HFFc6 (cell line): ENCODE measurements at places on chromosomes 1 and 21.
A peak's percentile ranks its signal among the peaks of the same experiment; 100 is the strongest.

DNA sequence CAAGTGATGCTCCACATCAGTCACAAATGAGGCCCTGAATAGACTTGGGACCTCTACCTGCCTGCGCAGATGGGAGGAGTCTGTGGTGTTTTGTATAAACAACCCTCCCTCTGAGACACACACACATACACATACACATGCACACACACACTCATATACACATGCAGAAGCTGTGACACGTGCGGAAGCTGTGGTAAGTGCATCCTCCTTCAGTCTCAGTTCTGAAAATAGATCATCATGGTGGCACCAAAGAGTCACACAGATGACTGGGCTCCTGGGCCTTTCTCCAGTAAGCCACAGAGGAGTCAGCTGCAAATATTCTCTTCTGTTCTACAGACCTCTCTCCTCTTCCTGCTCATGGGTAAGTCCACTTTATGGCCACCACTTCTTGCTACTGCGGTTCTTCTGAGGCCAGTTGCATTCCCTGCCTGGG is at the start of gene LY9:
Gene LY9, plus strand, starts transcription at position 224 of the 433 bp plus-strand sequence. Its CDS starts 14 bp downstream, at position 238.
- peaks cover 5% of the 10 kb centered on the region for H3K27me3 ChIP-seq
- H3K36me3 ChIP-seq: no peaks in the 10 kb centered on the region
- no peak for DNase-seq
- H3K4me1 ChIP-seq: no peaks in the 10 kb centered on the region
- H3K4me3 ChIP-seq: no peak within 1 kb of the TSS
- H3K27ac ChIP-seq: no peak within 1 kb of the TSS

DNA sequence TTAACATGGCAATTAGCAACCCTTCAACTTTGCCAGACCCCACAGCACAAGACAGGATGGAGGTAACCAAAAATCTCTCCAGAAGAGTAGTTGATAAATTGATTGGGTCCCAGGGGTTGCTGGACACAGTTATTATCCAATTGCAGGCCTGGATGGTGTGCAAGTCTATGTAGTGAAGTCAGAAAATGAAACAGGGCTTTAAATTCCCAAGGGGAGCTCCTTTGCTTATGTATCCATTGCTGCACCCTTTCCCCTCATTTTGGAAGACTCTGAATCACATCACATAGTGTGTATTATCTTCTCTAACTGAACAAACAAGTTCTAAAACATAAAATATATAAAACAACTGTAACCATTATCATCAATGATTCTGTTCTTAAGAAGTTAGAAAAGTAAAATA is 550.2 kb downstream of the LMO4 start:
- no peaks in the 10 kb centered on the region for H3K36me3 ChIP-seq
- no peaks in the 10 kb centered on the region for H3K27me3 ChIP-seq
- H3K4me3 ChIP-seq: no peak overlapping the region
- no peak for DNase-seq

GRCh38 chr1:68528243-68528642 is 31.4 kb upstream of the DEPDC1 start:
- no peak overlapping the region for H3K27ac ChIP-seq
- H3K27me3 ChIP-seq: no peaks in the 10 kb centered on the region
- H3K36me3 ChIP-seq: no peaks in the 10 kb centered on the region

GRCh38 chr1:218748071-218748470 is 402.9 kb downstream of the TGFB2 start:
- peaks cover 2% of the 10 kb centered on the region for H3K27me3 ChIP-seq
- H3K36me3 ChIP-seq: no peaks in the 10 kb centered on the region
- no peak overlapping the region for H3K27ac ChIP-seq
- peaks cover 13% of the 10 kb centered on the region for H3K4me1 ChIP-seq
- H3K4me3 ChIP-seq: no peak overlapping the region
- DNase-seq: peak; percentile 21

DNA sequence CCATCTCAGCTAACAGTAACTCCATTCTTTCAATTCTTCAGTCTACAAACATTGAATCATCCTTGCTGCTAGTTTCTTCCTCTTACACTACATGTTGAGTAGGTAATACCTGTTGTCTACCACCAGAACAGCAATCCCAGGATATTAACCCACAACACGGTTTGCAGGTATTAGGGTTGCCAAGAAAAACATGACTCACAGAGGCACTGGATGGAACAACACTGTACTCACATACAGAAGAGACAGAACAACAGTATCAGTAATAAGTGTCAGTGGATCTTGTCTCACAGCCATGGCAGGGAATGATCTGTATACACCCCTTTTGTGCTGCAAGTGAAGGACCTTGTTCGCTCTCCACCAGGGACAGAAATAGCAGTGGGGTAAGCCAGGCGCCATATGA is 212.1 kb downstream of the GPR52 start:
- H3K27ac ChIP-seq: no peak overlapping the region
- DNase-seq: peak; percentile 2
- no peaks in the 10 kb centered on the region for H3K36me3 ChIP-seq
- H3K27me3 ChIP-seq: no peaks in the 10 kb centered on the region
- H3K4me1 ChIP-seq: peaks cover 9% of the 10 kb centered on the region; the same call in 1 of the 2 replicates

DNA sequence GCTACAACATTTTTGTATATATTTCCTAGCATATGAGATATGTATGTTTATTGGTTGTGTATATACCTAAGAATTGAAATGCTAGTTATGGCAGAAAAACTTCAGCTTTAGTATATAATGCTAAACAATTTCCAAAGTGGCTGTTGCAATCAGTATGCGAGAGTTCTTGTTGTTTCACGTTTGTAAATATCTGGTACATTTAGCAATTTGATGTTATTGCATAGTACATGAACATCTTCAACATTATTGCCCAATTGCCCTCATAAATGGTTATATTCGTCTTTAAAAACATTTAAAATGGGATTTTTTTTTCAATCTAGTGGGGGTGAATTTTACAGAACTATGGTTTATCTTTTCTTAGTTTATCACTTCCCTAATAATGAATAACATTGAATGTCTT is 86.2 kb upstream of the HP1BP3 start:
- peaks cover 2% of the 10 kb centered on the region; the same call in 1 of the 2 replicates for H3K27me3 ChIP-seq
- no peak overlapping the region for H3K27ac ChIP-seq
- peaks cover 29% of the 10 kb centered on the region for H3K36me3 ChIP-seq
- DNase-seq: no peak
- peaks cover 23% of the 10 kb centered on the region for H3K4me1 ChIP-seq
- no peak overlapping the region for H3K4me3 ChIP-seq

DNA sequence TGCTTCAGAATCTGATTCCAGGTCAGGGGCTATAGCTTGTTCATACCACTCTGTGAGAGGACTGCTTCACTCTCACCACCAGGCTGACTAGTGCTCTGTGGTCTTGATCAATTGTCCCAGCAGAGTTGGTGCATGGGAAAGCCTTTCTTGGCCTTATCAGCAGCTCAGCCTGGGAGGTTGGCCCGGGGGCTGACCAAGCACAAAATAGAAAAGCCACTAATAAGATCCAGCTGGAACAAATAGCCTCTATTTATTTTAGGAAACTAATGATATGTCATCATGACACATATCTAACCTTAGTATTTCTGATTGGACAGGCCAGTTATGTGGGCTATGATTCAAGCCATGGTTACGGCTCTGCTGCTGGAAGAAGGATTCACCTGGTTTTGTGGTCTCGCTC is 134.2 kb downstream of the GDAP2 start:
- peak overlapping the region; percentile 91 for H3K27ac ChIP-seq
- H3K4me3 ChIP-seq: peak overlapping the region; percentile 49
- H3K36me3 ChIP-seq: peaks cover 6% of the 10 kb centered on the region; the same call in 1 of the 2 replicates
- H3K4me1 ChIP-seq: peaks cover 52% of the 10 kb centered on the region

DNA sequence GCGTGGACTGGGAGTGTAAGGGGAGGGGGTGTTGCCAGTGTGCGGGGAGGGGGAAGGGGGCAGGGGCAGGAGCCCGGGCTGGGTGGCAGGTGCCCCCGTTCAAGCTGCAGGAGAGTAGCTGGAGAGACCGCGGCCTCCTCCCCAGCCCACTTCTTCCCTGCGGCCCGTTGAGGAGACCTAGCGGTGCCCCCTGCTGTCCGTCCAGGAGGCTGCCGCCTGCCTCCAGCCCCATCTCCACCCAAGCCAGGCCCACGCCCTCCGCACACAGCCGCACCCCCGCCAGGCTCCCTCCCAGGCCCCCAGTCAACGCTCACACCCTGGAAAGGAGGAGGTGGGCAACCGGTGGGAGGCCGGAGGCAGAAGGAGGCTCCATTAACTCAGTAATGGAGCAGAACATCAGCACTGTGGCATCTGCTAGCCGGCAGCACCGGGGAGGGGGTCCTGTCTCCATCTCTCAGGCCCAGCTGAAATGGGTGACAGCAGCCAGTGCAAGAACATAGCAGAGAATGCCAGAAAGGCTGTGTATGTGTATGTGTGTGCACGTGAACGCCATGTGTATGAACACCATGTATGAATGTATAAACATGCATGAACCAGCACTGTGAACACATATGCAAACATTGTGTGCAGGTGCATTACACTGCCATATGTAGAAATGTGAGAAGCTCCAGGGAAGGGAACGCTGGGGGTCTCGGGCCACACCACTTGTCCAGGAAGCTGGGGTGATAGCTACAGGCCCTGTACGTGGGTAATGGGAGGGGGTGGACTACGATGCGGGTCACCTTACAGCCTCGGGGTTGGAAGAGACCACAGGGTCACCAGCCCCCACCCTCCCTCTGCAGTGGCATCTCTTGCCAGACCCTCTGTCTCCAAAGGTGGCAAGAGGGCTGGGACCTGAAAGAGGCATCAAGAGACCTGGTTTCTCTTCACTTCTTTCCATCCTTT is 84.6 kb downstream of the SYT2 start:
- H3K27me3 ChIP-seq: peaks cover 8% of the 10 kb centered on the region
- H3K27ac ChIP-seq: no peak overlapping the region
- no peak overlapping the region for H3K4me3 ChIP-seq
- peaks cover 10% of the 10 kb centered on the region; the same call in 1 of the 2 replicates for H3K4me1 ChIP-seq

- peaks cover 49% of the 10 kb centered on the region for H3K4me1 ChIP-seq
Measured at GRCh38 chr1:214364386-214364785, 83.4 kb downstream of the SMYD2 start.

DNA sequence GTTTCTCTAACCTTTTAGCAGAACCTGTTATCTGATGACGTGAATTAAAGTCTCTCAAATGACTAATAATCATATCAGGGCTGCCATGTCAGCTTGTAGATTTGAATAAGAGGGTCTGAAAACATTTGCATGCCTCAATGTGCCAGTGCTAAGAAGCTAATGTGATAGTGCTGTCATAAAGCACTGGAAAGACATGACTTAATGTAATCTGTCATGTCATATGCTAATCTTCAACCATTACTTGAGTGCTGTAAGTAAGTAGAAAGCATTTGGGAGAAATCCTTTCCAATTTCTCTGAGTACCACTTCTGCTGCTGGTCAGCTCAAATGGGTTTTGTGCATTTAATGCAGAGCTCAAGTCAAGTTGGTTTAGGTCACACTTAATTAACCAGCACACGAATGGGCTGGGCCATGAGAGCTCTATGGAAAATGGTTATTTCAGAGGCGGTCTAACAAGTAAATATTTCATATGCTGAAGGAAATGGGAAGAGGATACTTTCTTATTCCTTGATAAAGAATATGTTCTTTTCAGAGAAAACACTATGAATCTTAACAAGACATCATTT is 609.2 kb downstream of the LMO4 start:
- no peaks in the 10 kb centered on the region for H3K36me3 ChIP-seq
- H3K27ac ChIP-seq: no peak overlapping the region
- H3K4me3 ChIP-seq: no peak overlapping the region

DNA sequence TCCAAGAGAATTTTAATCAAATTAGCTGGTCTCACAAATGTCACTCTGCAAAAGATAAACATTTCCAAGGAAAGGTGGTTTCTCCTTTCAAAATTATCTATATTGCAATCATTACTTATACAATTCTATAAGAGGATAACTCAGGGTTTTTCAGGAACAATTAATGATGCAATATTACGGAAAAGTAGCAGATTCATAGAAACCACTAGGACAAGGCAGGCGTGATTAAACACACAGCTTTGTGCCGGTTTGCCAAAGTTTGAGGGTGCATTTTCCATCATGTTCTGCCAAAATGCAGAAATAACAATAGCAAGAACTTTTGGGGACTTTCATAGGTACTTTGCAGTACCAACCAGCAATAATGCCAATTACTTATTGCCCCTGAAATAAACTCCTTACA is 605 bp downstream of the TNFRSF9 start:
- H3K27ac ChIP-seq: no peak overlapping the region
- peaks cover 38% of the 10 kb centered on the region for H3K27me3 ChIP-seq
- peaks cover 30% of the 10 kb centered on the region for H3K4me1 ChIP-seq
- H3K4me3 ChIP-seq: no peak overlapping the region
